Naive thymus-derived CD4-positive, alpha-beta T cell (primary cell): ENCODE measurements at places on chromosomes 6 and 20. TPM values are rescaled to one million over a fixed set of nuclear protein-coding genes. Genes with fewer than 3 reads are reported as not detected.

The KAT14 gene
- 18.8 TPM for polyA plus RNA-seq

- no peak overlapping the region for H3K4me3 ChIP-seq
- DNase-seq = no peak
- H3K27me3 ChIP-seq = no peaks in the 10 kb centered on the region
- H3K27ac ChIP-seq = no peak overlapping the region
- H3K4me1 ChIP-seq = no peaks in the 10 kb centered on the region
Measured at GRCh38 chr20:48277266-48277665, 492.0 kb upstream of the SULF2 start.

GRCh38 chr20:16313917-16314316 is 259.3 kb downstream of the KIF16B start:
- H3K4me1 ChIP-seq = no peaks in the 10 kb centered on the region
- DNase-seq = no peak
- no peak overlapping the region for H3K4me3 ChIP-seq
- H3K36me3 ChIP-seq = no peaks in the 10 kb centered on the region

DNA sequence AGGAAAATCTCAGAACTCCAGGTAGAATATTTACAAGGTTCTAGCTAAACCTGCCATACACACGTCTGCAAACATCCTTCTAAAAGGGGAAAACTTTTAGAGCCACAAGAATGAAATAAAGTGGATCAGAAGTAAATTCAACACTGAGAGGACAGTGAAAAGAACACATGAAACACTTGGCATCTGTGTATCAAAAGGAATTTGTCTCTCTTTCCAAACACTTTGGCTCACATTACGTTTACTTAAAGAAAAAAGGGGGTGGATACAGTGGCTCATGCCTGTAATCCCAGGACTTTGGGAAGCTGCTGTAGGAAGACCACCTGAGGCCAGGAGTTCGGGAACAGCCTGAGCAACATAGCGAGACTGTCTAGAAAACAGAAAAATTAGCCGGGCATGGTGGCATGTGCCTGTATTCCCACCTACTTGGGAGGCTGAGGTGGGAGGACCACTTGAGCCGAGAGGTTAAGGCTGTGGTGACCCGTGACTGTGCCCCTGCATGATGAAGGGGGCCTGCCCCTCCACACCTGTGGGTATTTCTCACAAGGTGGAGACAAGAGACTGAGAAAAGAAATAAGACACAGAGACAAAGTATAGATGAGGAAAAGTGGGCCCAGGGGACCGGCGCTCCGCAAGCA is 35.4 kb downstream of the NINL start:
- no peak for DNase-seq
- H3K27me3 ChIP-seq = no peaks in the 10 kb centered on the region
- no peaks in the 10 kb centered on the region for H3K36me3 ChIP-seq
- no peak overlapping the region for H3K27ac ChIP-seq
- no peak overlapping the region for H3K4me3 ChIP-seq

The MOCS1 gene
- polyA plus RNA-seq = 1.0 TPM

DNA sequence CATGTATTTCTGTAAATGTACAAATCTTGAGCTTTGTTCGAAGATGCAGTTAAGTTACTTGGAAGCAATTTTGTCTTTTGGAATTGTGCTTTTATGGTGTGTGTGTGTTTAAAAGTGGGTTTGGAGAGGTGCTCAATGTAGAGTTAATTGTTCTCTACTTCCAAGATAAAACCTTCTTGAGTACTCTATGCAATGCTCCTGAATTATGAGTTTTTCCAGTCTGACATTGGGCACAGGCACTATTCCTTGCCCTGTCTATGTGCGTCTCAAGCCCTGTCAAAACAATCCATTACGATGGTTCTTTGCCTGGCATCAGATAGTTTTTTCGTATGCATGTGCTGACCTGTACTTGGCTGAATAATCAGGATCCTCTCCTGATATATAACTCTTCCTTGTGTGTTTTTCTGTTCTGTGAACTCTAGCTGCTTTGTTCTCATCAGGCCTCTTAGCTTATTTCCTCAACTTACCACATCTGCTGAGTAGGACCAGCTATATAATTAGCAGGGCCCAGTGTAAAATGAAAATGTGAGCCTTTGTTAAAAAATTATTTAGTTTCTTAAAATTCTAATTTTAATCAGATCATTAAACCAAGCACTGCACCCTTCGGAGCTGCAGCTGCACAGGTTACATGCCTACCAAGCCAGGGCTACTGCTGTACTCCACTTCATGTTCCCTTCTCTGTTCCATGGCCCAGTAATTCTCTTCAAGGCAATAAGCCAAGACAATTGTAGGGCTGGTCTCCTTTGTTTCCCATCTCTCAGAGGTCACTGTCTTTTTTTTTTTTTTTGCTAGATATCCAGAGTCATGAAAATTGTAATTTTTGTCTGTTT is 160.1 kb downstream of the ZFAND3 start:
- no peak overlapping the region for H3K4me3 ChIP-seq
- no peaks in the 10 kb centered on the region for H3K27me3 ChIP-seq
- H3K27ac ChIP-seq = no peak overlapping the region
- no peaks in the 10 kb centered on the region for H3K4me1 ChIP-seq
- DNase-seq = no peak
- H3K36me3 ChIP-seq = no peaks in the 10 kb centered on the region

DNA sequence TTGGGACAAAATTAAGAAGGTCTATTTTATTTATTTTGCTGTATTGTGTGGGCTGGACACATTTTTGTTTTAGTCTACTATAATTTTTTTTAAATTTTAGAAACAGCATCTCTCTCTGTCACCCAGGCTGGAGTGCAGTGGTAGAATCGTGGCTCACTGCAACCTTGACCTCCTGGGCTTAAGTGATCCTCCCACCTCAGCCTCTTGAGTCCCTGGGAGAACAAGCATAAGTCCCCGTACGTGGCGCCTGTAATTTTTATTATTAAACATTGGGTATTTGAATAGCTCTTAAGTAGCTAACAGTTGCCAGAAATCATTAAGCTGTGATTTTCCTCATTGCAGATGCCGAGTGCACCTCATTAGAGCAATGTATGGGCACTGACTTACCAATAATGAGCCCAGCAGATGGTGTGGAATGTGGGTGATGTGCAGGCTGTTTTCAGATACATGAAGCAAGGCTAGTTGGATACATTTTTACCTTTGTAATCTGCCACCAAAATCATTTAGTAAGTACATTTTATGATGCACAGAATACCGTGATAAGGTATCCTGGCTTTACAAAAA is 10.3 kb upstream of the MAS1 start:
- H3K4me1 ChIP-seq = no peaks in the 10 kb centered on the region
- no peaks in the 10 kb centered on the region for H3K36me3 ChIP-seq
- no peak overlapping the region for H3K27ac ChIP-seq
- H3K4me3 ChIP-seq = no peak overlapping the region

GRCh38 chr20:50928469-50928868 is 2.8 kb downstream of the ADNP start:
- H3K27ac ChIP-seq = peak overlapping the region; percentile 40
- DNase-seq = no peak
- no peaks in the 10 kb centered on the region for H3K36me3 ChIP-seq
- peaks cover 42% of the 10 kb centered on the region for H3K4me1 ChIP-seq
